ENCODE measurements at places on chromosomes 13 and 19.

GRCh38 chr19:56076498-56076897 lies 44.6 kb downstream of the ZNF787 start:
- peak; percentile 12 for DNase-seq

DNA sequence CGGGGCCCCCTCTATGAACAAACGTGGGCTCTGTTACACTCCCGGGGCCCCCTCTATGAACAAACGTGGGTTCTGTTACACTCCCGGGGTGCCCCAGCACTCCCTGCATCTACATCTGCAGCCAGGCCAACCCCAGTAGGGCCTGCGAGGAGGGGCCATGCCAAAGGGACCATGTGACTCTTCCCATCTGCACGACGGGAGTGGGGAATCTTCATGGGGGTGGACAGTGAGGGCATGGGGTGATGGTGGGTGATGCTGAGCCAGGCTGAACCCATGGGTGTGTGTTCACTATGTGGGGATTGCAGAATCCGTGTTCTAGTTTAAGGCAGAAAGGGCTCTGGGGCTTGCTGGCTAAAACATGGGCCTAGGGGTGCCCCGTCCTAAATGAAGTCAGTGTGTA lies 69.9 kb upstream of the ARHGEF7 start:
- no peak for DNase-seq

DNA sequence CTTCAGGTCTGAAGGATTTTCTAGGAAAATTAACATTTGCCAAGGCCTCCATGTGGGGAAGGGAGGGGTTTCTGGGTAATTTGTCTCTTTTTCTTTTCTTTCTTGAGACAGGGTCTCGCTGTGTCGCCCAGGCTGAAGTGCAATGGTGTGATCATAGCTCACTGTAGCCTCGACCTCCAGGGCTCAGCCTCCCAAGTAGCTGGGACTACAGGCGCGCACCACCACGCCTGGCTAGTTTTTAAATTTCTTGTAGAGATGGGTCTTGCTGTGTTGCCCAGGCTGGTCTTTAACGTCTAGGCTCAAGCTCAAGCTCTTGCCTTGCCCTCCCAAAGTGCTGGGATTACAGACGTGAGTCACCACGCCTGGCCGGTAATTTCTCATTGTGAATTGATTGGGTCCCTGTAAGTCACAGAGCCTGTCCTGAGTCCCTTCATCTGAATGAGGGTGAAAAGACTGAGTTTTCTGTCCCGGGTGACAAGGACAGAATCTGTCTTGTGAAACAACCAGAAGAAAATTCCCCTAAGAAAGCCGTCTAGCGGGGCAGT lies 10.0 kb upstream of the SPC24 start:
- DNase-seq: no peak

DNA sequence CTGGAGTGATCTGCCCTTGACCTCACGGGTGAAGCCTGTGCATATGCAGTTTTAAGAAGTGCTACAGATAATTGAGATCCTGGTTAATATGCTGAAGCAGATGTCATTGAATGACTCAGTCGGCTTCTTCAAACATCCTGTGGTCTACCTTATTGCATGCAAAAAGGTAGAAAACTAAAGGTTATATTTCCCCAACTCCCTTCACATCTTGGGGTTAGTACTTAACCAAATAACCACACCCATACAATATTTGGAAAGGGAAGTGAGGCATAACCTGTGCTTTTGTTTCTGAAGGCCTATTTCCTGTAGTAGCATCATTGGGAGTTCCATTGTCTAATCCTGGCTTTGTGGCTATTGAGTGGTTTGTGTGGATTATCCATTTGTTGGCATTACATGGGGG lies 58.3 kb downstream of the RAP2A start:
- DNase-seq: no peak

GRCh38 chr19:10744253-10744798 lies 26.4 kb downstream of the DNM2 start:
- DNase-seq: no peak

DNA sequence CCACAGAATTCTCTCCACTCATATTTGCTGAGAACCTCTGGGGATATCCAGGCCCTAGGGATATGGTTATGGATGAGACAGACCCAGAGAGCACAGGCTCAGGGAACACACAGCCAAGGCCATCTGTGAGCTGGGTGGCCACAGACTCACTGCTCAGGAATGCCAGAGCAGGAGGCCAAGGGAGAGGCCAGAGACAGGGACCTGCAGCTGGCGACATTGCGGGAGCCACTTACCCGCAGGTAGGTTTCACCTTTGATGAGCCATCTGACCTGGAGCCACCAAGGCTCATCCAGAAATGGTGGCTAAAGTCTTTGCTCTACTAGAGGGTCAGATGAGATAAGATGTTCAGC lies 29.4 kb downstream of the CCNE1 start:
- DNase-seq: no peak

DNA sequence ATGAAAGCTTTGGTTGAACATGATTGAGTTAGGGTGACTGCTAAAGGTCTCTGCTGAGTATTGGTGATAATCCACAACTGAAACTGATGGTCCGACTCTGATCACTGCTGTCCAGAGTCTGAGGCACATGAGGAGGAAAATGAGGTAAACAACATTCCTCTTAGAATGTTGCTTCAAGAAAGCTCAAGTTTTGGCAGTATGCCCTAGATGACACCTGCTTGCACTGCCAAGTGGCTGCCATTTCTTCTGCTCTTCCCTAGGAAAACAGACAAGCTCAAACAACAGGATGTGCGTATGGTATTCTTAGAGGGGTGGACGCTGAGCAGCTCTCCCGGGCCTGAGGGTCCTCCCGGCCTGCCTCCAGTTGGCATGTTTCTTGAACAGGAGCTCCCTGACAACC lies 15.2 kb upstream of the MTIF3 start:
- no peak for DNase-seq

- DNase-seq: no peak
These were observed 461.6 kb downstream of the LIG4 start for GRCh38 chr13:107753748-107754147.

- no peak for DNase-seq
These were observed 1.1 kb downstream of the VSTM2B start for GRCh38 chr19:29526730-29527499.

DNA sequence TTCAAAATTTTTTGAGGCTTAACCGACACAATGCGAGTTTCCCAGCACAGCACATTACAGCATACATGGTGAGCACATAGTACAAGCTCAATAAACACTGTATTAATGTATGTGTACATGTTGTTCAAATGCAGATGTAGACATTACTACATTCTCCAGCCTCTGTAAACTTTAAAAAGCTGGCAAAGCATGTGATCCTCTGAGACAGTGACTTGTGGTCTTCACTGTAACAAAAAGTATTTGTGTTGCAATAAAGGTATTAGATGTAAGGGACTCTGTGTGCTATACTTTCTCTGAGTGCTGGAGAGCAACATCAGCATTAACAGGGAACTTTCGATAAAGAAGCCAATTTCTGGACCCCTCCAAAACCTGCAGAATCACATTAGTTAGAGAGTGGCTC lies 46.4 kb upstream of the ZNF254 start:
- DNase-seq: no peak
